Activated T-helper 2 cell treated with anti-CD3 and anti-CD28 coated beads, Interferon-gamma antibody, Interleukin-2, Interleukin-4, amounts not matched to agents 10 μg/mL and 5 μg/mL and 100 μg/mL, durations not matched to agents 14 hours and 24 hours and 36 hours (primary cell): ENCODE measurements at places on chromosomes 5 and 9. TPM values are rescaled to one million over a fixed set of nuclear protein-coding genes. Genes with fewer than 3 reads are reported as not detected.

NEUROG1 gene
- not detected in 2 replicates for total RNA-seq

TPPP gene
- total RNA-seq = 0.09 and 0.11 TPM in 2 replicates

GRCh38 chr9:132797861-132798659 is 80.0 kb downstream of the AK8 start:
- DNase-seq = no peak
- no peak overlapping the region for H3K4me3 ChIP-seq
- H3K27me3 ChIP-seq = peaks cover 38% of the 10 kb centered on the region
- H3K36me3 ChIP-seq = no peaks in the 10 kb centered on the region
- H3K27ac ChIP-seq = no peak overlapping the region

DNA sequence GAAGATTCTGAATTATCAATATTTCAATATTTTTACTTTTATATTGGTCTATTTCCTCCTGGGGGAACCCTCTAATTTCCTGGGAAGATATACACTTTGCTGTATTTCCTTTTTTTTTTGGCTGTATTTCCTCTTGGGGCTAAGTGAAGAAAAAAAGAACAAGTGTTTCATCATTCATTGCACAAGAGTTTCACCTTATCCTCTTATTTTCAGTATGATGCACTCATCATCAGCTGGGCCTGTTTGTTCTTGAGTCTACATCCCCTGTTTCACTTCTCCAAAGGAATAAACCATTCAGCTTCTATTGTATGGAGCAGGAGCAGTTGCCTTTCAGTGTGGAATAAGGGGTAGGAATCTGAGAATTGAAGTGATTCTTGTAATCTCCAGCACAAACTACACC is 210.8 kb downstream of the FAM170A start:
- no peak for DNase-seq
- no peaks in the 10 kb centered on the region for H3K36me3 ChIP-seq
- H3K27ac ChIP-seq = no peak overlapping the region
- no peaks in the 10 kb centered on the region for H3K27me3 ChIP-seq
- H3K4me3 ChIP-seq = no peak overlapping the region

GRCh38 chr9:89480825-89481537 is 16.9 kb downstream of the SEMA4D start:
- peaks cover 70% of the 10 kb centered on the region for H3K36me3 ChIP-seq
- H3K27me3 ChIP-seq = no peaks in the 10 kb centered on the region
- peak overlapping the region; percentile 79 for H3K4me3 ChIP-seq
- H3K27ac ChIP-seq = peak overlapping the region; percentile 93
- peaks cover 83% of the 10 kb centered on the region for H3K4me1 ChIP-seq
